ENCODE measurements at places on chromosomes 3 and 15.
A peak's percentile ranks its signal among the peaks of the same experiment; 100 is the strongest.

DNA sequence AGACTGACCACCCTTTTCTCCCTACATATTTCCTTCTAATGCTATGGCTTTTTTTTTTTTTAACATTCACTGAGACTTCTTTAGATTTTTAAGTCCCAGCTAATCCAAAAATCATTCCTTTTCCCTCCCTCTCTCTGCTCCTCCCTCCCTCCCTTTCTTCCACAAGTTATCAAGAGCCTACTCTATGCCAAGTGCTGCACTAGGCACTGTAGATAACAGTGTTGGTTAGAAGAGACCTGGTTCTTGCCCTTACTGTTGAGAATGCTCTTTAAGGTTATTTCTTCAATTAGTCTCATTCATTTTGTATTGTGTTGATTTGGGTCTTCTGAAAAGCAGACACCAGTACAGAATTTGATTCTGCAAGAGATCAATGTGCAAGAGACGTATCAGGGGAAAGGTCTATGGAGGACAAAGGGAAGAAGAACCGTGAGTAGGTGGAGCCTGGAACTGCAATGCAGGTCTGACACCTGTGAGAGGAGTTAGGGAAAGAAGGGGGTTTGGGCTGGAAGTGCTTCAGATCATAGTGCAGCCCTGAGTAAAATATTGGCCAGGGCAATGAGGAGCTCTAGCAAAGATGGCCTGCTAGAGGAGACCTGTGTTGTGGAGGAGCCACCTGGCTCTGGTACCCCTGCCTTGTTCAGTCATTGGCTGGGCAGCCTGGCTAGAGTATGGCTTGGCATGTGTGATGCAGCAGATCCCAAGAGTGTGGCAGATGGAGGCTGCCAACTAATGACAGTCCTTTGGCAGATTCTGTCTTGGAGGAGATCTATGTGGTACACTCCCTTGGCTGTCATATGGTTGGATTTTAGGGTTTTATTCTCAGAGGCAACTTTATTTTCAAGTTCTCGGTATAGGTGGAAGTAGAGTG lies 9.7 kb upstream of the PCOLCE2 start:
- DNase-seq: no peak

DNA sequence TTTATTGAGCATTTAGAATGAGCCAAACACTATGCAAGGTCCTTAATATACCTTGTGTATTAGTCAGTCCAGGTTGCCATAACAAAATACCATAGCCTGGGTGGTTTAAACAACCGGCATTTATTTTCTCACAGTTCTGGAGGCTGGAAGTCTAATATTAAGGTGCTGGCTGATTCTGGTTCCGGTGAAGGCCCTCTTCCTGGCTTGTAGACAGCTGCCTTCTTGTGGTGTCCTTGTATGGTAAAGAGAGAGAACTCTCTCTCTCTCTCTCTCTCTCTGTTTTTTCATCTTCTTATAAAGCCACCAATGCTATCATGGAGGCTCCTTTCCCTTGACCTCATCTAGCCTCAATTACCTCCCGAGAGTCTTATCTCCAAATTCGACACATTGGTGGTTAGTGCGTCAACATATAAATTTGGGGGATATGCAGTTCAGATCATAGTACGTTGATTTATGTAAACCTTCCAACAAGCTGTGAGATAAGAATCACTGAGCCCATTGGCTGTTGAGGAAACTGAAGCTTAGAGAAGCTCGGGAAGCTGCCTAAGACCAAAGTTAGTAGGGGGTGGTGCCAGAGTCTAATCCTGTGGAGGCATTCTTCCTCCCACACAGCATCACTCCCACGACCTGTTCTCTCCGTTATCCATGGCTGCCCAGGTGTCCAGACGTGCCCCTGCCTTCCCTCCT lies 298.0 kb upstream of the PROK2 start:
- no peak for DNase-seq

GRCh38 chr3:49358217-49358883 lies at the start of gene GPX1:
GPX1 (minus strand) TSS chr3:49358353; CDS start chr3:49358278, 75 bp downstream.
- peak; percentile 83 for DNase-seq

DNA sequence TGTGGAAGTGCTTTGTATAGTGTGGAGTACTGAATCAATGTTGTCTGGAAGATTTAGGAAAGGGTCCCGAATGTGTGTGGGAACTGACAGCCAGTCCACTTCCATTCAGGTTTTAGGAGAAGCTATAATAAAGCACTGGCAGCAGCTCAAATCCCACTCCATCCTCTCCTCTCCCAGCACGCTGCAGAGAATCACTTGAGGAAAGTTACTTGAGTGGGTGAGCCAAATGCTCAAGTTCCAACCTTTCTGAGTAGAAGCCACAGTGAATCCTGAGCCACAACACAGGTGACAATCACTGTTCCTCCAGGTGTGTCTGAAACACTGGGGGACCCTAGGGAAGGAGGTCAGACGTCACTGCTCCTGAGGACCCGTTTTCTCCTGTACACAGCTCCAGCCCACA lies 106.5 kb downstream of the TIGIT start:
- no peak for DNase-seq

DNA sequence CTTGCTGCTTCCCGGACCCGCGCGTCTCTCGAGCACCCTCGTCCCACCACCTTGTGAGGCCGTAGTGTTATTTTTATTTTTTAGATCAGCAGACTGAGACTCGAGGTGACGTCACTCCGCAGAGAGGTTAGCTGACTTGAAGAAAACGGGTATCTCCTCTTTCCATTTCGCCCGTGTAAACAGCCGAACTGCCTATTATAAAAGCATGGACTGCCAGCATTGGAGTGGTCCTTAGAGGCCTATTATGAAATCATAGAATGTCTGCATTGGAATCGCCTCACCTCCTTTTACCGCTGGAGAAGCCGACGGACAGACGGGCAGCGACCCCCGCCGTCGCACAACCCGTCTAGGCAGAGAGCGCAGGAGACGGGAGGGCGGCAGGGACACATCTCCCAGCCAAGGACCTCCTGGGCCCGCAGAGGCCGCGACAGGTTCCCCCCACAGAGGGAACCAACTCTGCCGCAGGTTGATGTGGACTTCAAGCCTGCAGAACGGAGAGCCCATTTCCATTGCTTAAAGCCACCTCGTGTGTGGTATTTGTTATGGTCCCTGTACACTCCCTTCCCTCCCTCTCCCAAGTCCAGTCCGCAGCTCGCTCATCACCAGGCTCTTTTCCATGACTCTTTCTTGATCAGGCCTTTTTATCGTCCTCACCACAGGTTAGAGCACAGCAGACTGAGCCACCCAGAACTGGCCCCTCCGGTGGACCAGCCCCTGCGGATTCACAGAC lies 540 bp upstream of the PPP1R2 start:
- DNase-seq: no peak

DNA sequence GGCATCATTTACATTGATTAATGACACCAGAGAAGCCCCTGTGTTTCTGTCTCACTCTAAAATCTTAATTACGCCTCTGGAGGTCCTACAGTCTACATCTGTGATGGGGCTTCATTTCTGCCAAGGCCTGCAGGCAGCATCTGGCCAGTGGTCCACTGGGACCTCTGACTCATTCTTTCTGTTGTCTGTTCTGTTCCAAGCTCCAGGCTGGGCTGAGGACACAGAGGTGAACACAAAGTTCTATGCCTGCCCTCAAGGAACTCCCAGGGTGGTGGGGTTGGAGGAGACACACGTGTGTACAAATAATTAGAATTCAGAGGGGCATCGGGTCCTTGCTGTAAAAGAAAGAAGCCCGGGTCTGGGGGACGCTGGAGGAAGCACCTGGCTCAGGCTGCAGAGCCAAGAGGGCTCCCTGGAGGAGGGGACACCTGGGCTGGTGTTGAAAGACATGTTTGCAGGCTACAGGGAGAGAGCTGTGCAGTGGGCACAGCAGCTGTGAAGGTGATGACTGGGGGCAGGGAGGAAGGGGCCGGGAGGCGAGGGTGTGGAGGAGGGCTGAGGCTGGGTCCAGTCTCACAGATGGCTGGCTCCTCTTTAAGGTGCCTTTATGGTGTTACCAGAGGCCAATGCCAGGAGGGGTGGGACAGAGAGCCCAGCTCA lies 103.3 kb upstream of the PRR23E start:
- no peak for DNase-seq

DNA sequence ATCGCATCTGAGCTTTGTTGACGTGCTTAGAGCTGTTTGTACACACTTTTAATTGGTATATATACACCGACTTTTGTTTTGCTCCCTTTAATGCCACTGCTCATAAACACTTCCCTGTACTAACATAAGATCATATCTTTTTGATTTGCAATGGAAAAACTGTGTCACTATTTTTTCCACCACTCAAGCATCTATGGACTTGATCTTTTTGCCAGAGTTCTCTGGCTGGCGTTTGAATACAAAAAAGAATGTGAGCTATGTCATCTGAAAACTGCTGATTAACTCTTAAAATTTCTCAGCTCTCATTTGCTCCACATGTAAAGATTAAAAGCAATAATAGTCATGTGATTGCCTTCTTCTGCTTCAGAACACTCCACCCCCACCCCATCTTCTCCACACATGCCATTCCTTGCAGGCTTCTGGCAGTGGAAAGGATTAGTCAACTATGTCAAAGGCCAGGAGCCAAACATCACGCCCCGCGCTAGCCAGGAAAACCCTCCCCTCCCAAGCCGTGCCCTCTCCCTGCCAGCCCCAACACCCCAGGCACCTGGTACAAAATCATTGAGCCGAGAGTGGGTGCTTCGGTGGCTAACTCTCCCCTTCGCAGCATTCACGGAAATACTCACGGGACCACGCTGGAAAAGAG lies 123.4 kb upstream of the MEF2A start:
- DNase-seq: no peak

DNA sequence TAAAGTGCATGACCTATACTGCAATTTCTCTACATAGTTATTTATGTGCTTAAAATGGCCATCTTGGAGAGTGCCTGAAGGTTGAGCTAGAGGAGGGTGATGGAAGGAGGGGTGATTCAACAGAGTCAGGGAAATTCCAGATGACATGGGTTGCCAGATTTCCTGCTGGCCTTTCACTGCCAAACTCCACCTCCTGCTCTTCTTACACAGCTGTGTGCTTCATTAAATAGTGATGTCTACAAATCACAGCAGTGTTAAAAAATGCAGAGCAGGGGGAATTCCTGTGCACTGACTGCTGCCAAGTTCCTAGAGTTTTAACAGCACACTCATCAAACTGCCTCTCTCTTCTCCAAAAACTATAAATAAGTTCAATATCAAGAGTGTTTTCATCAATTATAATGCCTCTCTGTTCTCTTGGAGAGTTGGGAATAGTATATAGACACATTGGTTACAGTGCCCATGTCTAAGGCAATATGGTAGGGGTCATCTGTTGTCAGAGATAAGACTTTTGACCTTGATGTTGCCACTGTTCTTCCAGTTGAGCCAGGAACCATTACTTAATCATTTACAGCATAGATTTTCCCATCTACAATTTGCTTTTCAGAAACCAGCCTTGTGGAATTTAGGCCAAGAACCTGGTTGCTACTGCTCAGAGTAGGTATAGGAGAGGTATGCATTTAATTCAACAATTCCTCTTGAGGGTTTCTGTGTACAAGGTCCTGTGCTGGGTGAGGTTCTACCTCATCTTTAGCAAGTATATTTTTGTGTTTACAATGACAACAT lies 79.6 kb downstream of the TP63 start:
- no peak for DNase-seq

GRCh38 chr3:78277801-78278200 lies 1237.9 kb downstream of the ROBO2 start:
- DNase-seq: no peak

GRCh38 chr15:49620199-49620598 lies 419 bp downstream of the FAM227B start:
- no peak for DNase-seq

DNA sequence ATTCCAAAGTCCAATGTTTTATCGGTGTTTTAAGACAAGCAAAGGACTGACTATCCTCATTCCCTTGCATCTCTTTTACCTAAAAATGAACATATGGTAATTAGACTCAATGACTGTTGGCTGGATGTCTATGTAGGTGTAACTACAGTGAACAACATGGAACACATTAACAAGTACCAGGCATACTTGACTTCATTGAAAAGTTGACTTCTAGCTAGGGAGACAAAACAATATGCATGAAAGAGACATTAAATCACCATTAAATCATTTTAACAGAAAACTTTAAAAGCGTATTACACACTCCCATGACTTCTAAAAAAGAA lies 34.3 kb upstream of the ANPEP start:
- DNase-seq: no peak

- DNase-seq: no peak
Measured at GRCh38 chr15:79463781-79464270, 31.7 kb downstream of the MINAR1 start.

DNA sequence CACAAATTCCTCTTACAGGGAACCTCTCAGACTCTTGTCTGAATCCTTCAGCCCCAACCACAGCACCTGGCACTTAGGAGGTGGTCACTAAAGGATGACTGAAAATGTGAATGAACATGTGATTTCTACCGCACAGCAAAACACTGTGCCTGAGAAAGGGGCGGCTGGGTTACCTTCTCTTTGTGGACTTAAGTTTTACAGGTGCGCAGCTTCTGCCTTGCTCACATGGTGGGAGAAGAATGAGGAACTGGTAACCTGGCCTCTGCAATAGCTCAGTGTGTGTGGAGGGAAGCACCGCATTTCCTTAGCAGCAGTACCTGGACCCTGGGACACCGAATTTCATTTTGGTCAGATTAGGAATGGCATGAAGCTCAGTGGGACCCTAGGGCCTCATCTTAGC lies 9.8 kb upstream of the ETV5 start:
- no peak for DNase-seq

DNA sequence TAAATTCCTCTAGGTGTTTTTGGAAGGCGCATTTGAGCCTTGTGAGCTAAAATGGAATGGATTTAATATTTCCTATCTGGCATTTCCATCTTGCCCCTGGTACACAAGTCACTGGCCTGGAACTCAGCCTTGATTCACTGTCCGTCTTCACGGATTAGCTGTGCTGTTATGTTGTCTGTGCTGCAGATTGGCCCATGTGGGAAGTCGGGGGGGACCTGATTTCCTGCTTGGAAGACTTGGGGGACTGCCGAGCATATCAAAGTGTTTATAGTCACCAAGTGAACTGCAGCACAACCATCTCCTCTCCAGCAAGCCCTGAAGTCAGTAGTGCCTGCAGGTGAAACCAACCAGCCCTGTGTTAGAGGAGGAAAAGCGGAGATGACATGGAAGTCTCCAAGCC lies 12.2 kb downstream of the GHRL start:
- DNase-seq: no peak

DNA sequence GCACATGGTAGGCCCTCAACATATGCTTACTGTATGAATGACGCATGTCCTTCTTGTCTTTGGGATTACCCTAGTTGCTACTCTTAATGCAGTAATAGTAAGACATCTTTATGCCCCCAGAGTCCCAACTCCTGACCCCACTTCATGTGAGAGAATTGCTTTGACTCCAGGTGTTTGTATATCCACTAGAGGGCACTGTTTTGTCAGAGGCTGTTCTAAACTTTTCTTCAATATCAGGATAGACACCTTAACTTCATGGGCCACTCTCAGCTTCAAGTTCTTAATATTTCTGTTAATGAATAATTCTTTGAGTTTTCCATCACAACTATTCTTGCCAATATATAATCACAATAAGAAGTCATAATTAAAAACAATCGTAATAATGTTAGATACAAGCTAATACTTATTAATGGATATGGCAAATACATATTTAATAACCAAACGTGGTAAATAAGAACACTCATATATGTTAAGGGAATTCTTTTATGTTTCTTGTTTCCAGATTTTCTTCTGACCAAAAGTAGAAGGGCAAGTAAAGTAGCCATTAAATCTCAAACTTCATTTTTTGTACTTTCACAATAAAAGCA lies 337.2 kb upstream of the DNAJC19 start:
- DNase-seq: no peak

Data from CD4-positive, alpha-beta T cell treated with Interferon gamma for 1 hour (primary cell).